Cardiac ventricle fibroblast (primary cell): ENCODE measurements at places on chromosomes 11 and 22. TPM values are rescaled to one million over a fixed set of nuclear protein-coding genes. Genes with fewer than 3 reads are reported as not detected.

The BEST1 gene
- total RNA-seq: 1.2 and 2.5 TPM in 2 replicates

The JHY gene
- 1.6 and 3.0 TPM in 2 replicates for total RNA-seq

The PKDREJ gene
- total RNA-seq: 0.05 and 0.06 TPM in 2 replicates

The ARHGAP20 gene
- total RNA-seq: 1.9 TPM in 2 replicates

The KRTAP5-10 gene
- total RNA-seq: not detected in 2 replicates

The EMID1 gene
- total RNA-seq: 0.56 and 1.8 TPM in 2 replicates

The C11orf42 gene
- not detected in 2 replicates for total RNA-seq

The PDHX gene
- 10.5 and 10.7 TPM in 2 replicates for total RNA-seq

The SLC16A8 gene
- total RNA-seq: 0.34 and 0.62 TPM in 2 replicates

The SMIM35 gene
- not detected in 2 replicates for total RNA-seq

The SAA4 gene
- total RNA-seq: not detected in 2 replicates

The SLC5A1 gene
- not detected in 2 replicates for total RNA-seq

The PLEKHA7 gene
- total RNA-seq: not detected in 2 replicates

The PLXNB2 gene
- 211 and 212 TPM in 2 replicates for total RNA-seq

The LRRN4CL gene
- total RNA-seq: 8.5 and 15.5 TPM in 2 replicates

The OR4C45 gene
- total RNA-seq: not detected in 2 replicates

The FREY1 gene
- not detected in 2 replicates for total RNA-seq

The FLRT1 gene
- total RNA-seq: 0.06 TPM in 1 of 2 replicates, not detected in the other

The BIRC3 gene
- 0.05 and 0.06 TPM in 2 replicates for total RNA-seq

The TBX1 gene
- total RNA-seq: not detected in 2 replicates

The FZD4 gene
- 34.6 and 36.8 TPM in 2 replicates for total RNA-seq

The KLHL35 gene
- 4.5 and 8.3 TPM in 2 replicates for total RNA-seq

The OR52N4 gene
- total RNA-seq: not detected in 2 replicates

The C11orf91 gene
- total RNA-seq: not detected in 2 replicates

The ACRV1 gene
- not detected in 2 replicates for total RNA-seq

The NRIP3 gene
- total RNA-seq: 0.25 and 0.34 TPM in 2 replicates

The SSRP1 gene
- total RNA-seq: 55.4 and 58.9 TPM in 2 replicates
